ENCODE measurements at places on chromosomes 6 and 20.

DNA sequence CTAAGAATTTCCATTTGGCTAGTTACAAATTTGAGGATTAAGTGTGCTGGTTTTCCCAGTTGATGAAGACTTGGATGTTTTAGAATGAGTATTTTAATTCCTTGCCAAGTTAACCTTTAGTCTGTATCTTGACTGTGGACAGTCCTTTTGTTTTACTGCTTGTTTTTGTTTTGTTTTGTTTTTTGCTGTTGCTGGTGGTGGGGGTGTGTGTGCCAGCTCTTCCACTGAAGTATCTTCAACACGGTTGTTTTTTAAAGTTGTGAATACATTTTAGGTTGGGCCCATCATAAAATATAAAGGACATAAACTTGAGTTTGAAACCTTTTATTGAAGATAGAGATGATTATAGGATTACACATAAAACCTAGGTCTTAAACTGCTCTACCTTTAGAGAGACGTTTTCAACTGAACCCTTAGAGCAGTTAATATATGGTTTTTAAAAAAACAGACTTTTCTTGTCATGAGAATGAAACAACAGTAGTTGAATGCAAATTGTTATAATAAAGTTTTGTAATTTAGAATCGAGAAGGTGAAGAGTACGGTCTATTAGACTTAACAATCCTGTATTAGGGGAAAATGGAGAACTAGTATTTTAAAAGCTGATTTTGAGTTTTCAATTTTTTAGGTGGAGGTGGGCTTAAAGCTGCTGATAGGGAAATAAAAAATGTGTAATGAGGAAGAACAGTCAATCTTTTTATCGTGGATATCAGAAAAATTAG, 4.0 kb downstream of the QKI start:
- no peak for DNase-seq

DNA sequence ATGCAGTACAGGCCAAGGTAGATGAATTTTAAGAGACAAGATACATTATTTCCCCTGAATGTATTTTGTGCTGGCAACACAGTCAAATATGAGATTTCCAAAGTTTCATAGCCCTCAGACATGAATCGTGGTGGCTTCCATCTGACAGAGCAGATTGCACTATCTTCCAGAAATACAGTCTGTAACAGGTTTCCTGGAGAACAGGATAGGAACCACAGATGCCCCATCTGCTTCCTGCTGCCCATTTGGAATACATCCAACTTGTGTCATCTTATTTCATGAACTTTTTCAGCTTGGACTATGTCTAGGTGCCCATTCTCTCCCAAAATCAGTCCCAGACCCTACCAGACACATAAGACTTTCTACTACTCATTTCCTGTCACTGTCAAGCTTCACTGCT, 426.0 kb downstream of the KIF16B start:
- peak; percentile 33 for DNase-seq

GRCh38 chr20:51174536-51174935, 151.6 kb upstream of the KCNG1 start:
- no peak for DNase-seq

- peak; percentile 38 for DNase-seq
Measured at GRCh38 chr20:45969712-45970634, 2.0 kb downstream of the ZNF335 start.

DNA sequence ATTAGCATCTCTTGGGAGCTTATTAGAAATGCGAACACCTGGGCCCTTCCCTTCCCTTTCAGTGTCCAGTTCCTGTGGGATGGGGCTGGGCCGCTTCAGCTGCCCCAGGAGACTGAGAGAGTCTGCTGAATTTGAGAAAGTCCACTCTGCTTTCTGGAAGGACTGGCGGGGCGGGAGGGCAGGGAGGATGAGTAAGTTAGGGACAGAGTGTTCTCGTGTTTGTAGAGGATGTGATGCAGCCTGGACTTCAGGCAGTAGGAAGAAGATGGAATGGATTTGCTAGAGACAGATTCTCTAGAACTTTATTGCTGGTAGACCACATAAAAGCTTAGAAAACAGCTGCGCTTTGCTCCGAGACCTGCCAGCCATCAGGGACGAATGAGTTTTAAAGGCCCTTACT, 1.1 kb upstream of the TULP4 start:
- DNase-seq: no peak

- no peak for DNase-seq
Measured at GRCh38 chr6:12171717-12172116, 118.4 kb upstream of the EDN1 start.

- DNase-seq: no peak
Measured at GRCh38 chr20:7155794-7156193, 388.3 kb downstream of the BMP2 start.

DNA sequence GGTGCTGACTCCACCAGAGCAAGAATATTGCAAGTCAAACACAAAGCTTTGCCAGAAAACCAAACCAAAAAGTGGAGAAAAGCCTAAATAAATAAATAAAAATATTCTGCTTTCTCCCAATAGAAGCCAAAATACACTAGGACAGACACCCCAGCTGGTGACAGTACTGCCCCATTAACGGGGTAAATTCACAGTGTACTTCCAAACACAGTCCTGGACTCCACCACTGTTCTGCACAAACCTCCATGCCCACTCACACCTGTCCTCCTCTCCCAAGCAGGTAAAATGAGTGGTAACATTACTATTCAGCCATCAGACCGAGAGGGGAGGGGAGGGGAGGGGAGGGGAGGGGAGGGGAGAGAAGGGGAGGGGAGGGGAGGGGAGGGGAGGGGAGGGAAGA, 70.7 kb downstream of the RALGAPA2 start:
- no peak for DNase-seq

DNA sequence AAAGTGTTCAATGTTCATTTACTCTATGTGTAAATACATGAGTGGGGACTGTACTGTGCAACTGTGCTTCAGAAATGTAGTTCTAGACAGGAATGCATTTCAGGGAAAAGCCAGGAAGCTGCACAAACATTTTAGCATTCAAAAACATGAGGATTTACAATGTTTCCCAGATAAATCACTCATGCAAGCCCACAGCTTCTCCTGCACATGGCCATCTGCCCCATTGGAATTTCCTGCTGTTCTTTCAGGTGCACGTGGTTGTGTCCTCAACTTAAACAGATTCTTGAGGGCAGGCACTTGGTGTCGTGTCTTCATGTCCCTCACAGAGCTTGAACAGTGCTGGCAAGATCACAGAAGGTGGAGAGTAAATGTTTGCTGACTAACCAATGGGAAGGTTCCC, 101.5 kb downstream of the UNC5CL start:
- peak; percentile 15 for DNase-seq

DNA sequence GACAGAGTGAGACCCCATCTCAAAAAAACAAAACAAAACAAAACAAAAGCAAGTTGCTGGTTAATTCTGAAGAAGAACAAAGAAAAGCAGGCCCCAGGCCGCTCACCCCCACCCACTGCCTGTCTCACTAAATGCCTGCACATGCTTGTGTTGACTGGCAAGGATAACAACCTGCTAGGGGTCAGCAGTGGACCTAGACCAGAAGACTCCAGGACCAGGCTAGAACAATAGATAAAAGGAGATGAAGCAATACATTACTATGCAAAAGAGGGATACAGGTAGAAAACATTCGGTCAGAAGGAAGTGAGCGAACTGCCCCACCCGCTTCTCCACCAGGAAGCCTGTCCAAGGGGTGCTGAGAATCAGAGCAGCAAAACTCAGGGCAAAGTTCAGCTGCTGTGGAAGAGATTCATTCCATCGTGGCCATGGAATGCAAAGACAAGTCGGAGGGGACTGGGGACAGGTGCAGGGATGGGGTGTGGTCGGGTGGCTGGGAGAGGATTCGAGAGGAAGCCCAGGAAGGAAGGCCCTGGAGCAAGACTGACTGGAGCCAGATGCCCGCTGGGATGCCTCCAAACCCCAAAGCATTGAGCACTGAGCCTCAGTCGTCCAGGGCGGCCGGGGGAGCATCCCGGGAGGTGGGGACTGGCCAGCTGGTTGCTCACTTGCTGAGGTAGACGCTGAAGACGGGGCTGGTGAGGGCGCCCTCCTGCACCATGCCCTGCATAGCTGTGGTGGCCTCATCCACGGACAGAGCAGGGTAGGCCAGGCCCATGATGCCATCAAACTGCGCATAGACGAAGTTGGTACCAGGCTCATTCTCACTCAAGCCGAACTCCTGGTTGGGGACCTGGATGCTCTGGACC, 5.3 kb downstream of the PGC start:
- no peak for DNase-seq

DNA sequence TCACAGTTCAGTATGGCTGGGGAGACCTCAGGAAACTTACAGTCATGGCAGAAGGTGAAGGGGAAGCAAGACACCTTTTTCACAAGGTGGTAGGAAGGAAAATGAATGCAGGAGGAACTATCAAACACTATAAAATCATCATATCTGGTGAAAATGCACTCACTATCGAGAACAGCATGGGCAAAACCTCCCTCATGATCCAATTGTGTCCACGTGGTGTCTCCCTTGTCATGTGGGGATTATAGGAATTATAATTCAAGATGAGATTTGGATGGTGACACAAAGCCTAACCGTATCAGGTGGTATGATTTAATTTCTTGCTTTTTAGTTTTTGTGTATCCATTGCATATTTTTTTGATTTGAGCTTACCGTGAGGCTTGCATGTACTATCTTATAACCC, 133.2 kb upstream of the SYNCRIP start:
- DNase-seq: no peak

- DNase-seq: no peak
Measured at GRCh38 chr20:22690000-22690399, 105.6 kb upstream of the FOXA2 start.

GRCh38 chr6:25942561-25943147, 12.2 kb upstream of the SLC17A2 start:
- DNase-seq: no peak

DNA sequence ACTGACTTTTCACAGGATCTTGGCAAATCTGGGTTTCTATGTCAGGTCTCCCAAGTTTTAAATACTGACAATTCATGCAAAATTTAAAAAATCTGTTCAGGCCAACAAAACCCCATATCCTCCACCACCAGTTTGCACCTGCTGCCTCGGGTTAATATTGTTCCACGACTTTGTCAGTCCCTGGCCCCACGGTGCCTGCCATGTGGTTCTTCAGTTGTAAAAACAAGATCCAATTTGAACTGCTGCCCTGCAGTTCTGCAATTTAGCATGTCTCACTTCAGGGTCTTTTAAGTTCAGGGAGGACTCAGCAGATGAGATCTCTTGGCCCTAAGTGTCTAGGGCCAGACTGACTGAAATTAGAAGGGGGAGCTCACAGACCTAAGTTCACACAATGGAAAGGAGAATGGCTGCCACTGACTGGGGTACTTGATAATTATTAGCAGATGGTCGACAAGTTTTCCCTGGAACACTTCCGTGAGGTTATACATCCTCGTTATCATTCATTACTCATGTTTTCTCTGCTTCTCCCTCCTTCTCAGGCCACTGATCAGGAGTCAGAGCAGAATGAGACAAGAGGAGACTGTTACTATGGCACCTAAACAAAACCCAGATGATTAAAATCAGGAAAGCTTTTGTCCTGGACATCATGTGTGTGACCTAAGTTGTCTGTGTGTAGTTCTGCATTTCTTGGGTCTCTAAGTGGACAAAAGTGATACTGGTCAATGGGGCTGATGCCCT, 223.6 kb downstream of the KIF16B start:
- no peak for DNase-seq

GRCh38 chr6:166910601-166911000, 45.7 kb downstream of the RNASET2 start:
- DNase-seq: no peak

DNA sequence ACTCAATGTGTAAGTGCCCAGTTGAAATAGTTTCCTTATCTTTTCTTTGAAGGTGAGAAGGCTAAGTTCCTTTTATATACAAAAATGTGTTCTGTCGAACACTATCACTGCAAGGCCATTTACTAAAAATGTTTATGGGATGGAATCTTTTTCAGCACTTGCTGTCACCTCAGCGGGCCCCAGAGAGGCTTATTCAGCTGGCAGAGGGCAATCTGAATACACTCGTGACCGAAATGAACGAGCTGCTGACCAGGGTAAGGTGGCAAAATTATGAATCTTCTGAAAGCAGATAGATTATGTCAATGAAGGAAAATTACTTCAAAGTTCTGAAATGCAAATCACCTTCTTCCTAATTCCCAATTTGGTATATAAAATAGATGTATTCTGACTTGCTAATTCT, 340.2 kb downstream of the ARHGAP18 start:
- no peak for DNase-seq

- no peak for DNase-seq
Measured at GRCh38 chr6:149483334-149483725, 1.5 kb downstream of the ZC3H12D start.

DNA sequence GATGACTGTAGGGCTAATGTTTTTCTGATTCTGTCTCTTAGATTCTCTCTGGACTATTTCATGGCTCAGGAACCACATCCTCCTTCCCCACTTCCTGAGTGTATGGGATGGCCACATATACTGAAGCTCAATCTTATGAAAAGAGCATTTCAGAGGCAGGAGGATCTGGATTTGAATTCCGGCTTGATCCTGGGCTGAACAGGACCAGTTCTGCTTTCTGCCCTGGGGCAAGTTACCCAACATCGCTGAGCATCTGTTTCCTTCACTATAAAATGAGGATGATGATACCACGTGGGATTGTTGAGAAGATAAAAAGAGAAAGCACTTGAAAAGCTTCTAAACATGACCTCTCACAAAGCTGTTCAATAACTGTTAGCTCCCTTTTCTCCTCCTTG, 168.4 kb upstream of the TNFAIP3 start:
- no peak for DNase-seq

DNA sequence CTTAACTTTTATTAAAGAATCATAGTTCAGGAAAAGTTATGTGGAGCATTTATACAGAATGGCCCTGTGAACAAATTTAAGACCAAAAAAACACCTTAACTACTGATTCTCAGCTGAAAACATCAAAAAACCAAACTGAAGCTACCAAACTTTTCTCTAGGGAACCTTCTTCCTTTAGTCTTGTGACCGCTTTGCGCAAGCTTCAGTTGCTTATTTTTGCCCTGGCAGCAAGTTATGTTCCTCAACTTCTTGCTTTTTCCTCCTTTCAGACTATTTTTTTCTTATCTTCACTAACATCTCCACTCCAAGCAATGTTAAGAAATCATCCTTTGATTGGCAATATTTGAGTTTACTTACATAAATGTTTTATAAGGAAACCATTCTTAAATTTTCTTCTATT, 100.1 kb downstream of the MYB start:
- no peak for DNase-seq

- no peak for DNase-seq
Measured at GRCh38 chr6:15880262-15880973, 217.6 kb upstream of the DTNBP1 start.

DNA sequence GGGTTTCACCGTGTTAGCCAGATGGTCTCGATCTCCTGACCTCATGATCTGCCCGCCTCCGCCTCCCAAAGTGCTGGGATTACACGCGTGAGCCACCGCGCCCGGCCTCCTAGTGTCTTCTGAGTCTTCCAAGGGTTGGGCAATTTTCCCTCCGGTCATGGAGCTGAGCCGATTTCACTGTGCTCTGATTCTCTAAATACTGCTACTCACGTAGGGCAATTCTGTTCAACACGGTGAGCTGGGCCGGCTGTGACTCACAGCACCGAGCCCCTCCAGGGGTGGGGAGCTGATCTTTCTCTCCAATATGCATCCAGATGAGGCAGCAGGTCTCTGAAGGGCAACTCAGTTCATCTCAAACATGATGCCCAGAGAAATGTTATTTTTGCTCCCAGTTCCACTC, 71.6 kb upstream of the CD93 start:
- DNase-seq: no peak

GRCh38 chr6:150729188-150729748, 129.6 kb downstream of the PLEKHG1 start:
- no peak for DNase-seq

Measured in kidney capillary endothelial cell (primary cell).